Heart left ventricle (tissue), 16 donors: ENCODE measurements at places on chromosomes 2 and 18. TPM values are rescaled to one million over a fixed set of nuclear protein-coding genes. Genes with fewer than 3 reads are reported as not detected.

- no peaks in the 10 kb centered on the region for H3K36me3 ChIP-seq
- no peak overlapping the region for H3K4me3 ChIP-seq
- no peaks in the 10 kb centered on the region for H3K27me3 ChIP-seq
Measured at GRCh38 chr18:75287700-75288099, 77.1 kb downstream of the TSHZ1 start.

Gene ERMN
- total RNA-seq: not detected

GRCh38 chr2:12844511-12844910, 127.8 kb downstream of the TRIB2 start:
- DNase-seq: peak; percentile 65
- no peak overlapping the region for H3K4me3 ChIP-seq
- no peaks in the 10 kb centered on the region for H3K36me3 ChIP-seq
- H3K27ac ChIP-seq: peak overlapping the region; percentile 7
- H3K27me3 ChIP-seq: no peaks in the 10 kb centered on the region

GRCh38 chr2:36140391-36140790, 215.2 kb upstream of the CRIM1 start:
- no peaks in the 10 kb centered on the region for H3K36me3 ChIP-seq
- DNase-seq: no peak
- H3K4me3 ChIP-seq: no peak overlapping the region
- H3K27me3 ChIP-seq: no peaks in the 10 kb centered on the region

DNA sequence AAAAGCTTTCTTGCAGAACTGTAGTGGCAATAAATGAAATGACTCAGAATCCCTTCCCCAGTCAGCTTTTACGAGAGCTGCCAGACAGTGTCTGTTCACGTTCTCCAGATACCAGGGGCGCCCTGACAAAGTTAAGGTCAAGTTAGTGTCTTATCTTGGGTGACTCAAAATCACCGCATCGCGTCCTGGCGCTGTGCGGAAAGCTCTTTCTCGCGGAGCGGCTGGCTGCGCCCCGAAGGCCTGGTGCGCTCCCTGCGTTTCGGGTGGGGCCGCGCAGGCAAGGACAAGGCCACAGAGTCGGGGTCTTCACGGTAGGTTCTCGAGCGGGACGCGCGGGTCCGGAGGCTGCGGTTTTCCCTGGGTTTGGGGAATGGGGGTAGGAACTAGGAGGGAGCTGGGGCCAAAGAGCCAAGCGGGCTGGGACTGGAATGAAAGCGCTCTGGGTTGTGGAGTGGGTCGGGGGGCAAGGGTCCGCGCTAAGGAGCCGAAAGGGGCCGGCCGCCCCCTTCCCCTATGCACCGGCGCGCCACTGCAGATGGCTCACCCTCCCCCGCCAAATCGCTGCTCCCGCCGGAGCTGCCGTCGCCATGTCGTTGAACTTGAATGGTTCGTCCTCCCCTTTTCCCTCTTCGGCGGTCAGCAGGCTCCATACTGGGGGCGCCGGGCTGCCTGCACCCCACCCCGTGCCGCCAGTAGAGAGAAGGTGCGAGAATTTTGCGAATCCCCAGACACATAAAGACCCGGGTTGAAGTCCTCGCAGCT, 2.6 kb upstream of the HOXD11 start:
- H3K27ac ChIP-seq: no peak overlapping the region
- H3K4me3 ChIP-seq: peak overlapping the region; percentile 4
- peaks cover 98% of the 10 kb centered on the region for H3K27me3 ChIP-seq
- no peaks in the 10 kb centered on the region for H3K36me3 ChIP-seq
- H3K4me1 ChIP-seq: peaks cover 9% of the 10 kb centered on the region

DNA sequence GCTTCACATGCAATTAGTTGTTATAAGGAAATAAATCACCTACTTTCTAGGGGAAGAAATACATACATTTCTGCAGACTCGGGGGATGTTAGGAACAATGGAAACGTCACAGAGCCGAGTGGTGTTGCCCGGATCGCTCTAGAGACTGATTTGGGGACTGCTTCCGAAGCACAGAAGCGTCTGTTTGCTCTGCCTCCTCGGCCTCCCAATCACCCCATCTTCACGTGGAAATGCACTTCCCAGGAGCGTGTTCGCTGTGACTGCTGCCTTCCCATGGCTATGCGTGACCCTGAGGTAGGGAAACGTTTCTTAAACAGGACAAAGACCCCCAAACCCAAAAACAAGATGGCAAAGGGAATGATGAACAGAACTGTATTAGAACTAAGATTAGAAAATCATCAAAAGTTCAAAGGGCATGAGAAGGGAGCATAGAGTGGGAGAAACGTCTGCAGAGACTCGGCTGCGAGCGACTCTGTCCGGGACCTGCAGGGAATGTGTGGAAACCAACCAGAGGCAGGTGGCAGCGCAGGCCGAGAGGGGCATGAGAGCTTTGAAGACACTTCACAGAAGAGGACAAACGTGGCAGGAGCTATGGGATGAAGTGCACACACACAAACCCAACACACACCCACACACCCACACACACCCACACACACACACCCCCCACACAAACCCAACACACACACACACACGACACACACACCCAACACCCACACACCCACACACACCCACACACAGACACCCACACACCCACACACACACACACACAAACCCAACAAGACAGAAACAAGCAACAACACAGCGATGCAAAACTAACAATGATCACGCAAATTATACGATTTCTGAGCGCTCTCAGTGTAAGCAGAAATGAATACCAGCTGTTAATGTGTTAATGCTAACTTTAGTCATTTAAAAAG, 41.3 kb downstream of the RTP5 start:
- H3K4me3 ChIP-seq: no peak overlapping the region

DNA sequence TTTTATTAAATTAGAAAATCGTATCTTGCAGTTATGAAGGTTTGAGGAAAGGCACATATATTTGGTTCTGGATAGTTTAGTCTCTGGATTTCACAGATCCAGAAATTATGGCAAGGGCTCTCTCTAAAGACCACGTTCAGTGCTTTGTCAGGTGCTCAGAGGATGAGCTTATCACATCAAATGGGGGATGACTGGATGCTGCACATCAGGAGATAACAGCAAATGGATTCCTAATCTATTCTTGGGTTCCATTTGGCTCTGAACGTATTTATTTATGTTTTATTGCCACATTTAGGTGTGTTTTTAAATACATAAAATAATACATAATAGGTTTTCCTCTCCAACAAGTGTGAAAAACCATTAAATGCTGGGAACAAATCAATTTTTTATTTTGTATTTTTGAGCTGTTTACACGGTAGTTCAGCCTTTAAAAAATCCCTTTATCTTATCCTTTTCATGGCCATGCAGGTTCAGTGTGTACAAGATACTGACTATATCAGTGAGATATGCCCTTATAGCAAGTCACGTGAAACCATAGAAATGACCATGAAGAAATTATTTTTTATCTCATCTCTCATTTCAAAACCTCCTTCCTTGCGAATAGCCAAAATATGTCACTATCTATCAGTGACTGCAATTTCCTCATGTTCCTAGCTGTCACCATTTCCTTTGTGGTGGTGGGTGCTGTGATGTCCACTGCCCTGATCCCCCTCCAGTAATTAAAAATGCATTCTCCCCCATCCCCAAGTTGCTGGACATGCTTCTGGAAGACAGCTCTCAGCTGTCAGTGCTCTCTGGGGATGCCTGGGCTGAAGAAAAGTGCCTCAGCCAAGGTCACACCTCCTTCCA, 25.9 kb upstream of the CXCR4 start:
- no peaks in the 10 kb centered on the region for H3K4me1 ChIP-seq
- H3K4me3 ChIP-seq: no peak overlapping the region
- H3K27ac ChIP-seq: no peak overlapping the region
- DNase-seq: no peak
- no peaks in the 10 kb centered on the region for H3K27me3 ChIP-seq
